LHCN-M2 (cell line): ENCODE measurements at places on chromosomes 2 and 18.

DNA sequence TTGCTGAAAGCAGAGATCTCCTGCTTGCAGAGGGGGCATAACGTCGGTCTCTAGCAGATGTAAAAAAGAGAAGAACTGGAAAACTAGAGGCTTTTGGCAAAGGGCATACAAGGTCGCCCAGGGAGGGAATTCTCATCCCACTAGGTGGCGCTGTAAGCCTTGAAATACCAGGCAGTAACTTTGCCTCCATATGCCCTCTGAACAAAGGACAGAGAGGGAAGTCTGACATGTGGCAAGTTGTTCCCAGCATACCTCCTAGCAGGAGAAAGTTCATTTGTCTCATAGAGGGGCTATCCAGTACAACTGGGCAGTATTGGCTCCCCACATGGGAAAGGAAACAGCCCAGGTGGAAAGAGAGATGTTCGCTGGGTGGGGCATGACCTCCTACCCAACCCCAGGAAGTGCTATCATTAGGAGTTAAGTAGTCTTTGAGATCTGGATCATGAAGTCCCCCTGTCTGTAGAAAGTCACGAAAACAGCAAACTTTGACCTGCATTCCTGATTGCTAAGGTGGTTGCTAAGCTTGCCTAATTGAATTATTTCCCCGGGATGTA lies 39.9 kb downstream of the STK17B start:
- peak; percentile 71 for DNase-seq

DNA sequence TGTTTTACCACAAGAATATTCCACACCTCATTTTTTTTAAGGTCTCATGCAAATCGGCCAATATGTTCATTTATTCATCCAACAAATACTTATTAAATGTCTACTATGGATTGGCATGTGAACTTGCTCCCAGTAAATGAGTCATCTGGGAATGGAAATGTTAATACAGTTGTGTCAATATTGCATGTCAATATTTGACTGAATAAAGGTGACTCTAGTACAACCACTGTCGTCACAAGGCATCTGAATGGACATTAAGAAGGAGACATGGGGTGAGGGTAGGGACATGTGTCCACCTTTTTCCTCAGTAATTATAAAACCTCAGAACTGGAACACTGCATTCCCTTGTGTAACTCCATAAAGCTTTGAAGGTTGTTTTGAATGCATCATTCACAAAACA lies 365.4 kb downstream of the ADCYAP1 start:
- DNase-seq = no peak

- no peak for DNase-seq
Observed at GRCh38 chr2:141384676-141385075, 746.1 kb downstream of the LRP1B start.

DNA sequence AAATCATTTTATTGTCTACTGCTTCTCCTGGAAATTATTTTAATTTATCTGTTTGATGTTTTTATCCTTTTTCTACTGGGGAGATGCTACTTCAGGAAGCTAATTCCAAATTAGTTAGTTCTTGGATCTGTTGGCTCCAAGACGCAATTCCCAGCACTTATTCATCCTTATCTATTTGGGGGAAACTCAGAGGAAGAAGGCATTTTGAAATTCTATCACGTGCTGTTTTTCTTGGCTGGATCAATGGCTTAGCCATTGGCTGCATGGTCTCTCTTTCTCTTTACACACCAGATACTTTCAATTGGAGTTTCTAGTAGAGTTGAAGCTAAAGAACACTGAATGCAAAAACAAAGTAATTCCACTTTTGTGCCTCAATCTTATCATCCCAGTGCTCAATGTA lies 98.3 kb downstream of the RAPGEF4 start:
- no peak for DNase-seq

GRCh38 chr2:205390866-205391265 lies 291.4 kb upstream of the NRP2 start:
- no peak for DNase-seq

DNA sequence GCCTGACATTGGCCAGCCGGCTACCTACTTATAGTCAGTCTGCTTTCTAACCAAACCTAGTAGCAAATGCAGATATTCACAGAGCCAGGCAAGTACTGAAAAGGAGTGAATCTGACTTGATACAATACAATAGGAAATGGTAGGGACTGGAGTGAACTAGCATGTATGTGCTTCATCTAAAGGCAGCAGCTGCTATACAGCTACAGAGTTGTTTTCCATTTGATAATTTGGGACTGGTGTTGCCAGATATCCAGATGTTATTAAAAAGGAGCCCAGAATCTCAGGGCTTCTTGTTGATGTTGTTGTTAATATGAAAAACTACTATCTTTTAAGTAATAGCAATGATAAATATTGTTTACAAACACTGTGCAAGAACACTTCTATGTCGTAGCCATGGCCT lies 159.4 kb downstream of the BABAM2 start:
- DNase-seq = no peak

DNA sequence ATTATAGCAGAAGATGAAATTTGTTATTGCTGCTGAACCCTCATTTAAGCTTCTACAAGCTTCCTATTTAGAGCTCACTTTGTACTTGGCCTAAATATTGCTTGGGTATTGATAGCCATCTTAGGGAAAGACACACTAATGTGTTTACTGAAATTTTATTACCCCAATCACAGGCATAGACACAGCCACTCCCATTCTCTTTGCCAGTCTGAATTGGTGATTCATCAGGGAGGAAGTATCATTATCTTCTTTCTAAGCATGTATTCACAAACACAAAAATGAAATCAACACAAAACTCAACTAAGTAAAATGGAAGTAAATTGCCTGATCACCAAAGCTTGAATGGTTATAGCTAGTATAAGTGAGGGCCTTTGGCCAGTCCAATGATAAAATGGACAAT lies 666.3 kb downstream of the TSN start:
- no peak for DNase-seq

DNA sequence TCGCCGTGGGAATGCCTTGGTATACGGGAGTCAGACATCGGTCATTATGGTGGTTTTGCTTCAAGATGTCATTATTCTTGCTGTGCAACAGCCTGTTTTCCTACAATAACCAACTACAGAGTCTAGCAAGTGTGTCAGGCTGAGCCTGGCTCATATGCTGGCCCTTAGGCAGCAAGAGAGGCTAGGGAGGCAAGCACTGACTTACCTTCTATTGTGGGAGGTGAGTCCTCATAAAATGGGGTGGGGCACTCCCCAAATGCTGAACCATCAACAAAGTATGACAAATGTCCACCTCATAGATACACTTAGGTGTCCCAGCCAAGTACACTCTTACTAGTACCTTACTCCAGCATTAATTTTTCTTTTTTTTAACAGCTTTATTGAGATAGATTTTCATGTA lies 77.0 kb upstream of the ATL2 start:
- DNase-seq = no peak

DNA sequence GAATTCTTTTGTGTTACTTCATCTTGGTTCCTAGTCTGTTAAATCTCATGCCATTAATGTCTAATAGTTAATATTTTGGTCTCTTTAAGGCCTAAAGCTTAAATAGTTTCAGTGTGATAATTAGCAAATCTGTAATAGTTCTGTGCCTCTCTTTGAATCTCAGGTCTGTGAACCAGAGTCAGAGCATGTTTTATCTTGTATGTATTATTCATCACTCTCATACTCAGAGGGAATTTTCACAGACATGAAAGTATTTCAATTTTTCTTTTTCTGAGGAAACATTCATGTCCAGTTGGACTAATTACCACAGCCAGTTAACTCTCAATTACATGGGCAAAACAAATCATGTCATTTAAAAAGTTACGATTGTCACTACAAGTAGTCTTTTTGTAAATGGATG lies 931.9 kb upstream of the SLC39A10 start:
- DNase-seq = no peak

DNA sequence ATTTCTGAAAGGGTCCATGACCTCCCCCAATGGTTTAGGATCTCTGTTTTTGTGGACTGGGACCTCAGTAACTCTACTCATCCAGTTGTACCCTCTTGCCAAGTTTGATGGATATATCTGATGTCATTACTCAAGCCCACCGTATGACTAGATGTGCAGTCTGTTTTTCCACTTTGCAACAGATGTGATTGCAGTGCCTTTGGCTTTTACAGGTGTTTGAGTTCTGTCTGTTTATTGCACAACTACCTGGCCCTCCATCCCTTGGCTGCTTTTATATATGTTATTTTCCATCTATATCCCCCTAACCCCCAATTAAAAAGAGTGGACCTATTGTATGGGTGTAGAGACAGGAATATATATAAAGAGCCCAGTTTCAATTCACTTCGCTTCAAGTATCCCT lies 10.8 kb downstream of the NCOA1 start:
- DNase-seq = no peak
